GM23338 (cell line): ENCODE measurements at places on chromosomes 4 and X.

- DNase-seq, result peak; percentile 20
These were observed 342 bp downstream of the EOLA2 start for GRCh38 chrX:149937871-149938426.

DNA sequence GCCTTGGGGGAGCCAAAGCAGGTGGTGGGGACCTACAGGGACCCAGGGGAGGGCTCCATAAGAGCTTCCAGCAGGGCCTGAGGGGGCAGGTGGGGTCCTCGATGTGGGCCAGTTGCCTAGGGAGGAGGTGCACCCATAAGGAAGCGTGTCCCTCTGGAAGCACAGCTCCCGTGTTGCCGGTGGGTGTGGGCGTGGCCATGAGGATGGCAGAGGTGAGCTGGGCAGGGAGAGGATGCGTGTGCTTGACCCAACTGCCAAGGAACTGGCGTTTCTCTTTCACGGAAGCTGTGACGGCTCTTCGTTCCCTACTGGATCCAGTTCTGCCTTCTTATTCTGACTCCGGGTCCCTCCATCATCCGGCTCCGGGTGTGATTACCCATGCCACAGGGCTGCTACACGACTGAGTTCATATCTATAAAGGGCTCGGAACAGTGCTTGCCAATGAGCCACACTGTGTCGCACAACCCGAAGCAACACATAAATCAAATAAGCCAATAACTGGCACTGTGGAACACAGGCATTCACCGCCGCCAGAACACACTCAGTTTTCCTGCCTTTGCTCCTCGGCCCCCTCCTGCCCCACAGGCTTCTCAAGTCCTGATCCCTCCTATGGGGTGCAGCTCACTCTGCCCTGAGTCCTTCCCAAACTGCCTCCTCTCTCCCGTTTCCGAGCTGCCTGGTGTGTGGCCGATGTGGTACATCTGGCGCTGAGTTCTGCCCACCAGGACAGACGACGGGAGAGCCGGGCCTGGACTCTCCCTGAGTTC, 35.5 kb downstream of the RNF212 start:
- DNase-seq, result no peak

DNA sequence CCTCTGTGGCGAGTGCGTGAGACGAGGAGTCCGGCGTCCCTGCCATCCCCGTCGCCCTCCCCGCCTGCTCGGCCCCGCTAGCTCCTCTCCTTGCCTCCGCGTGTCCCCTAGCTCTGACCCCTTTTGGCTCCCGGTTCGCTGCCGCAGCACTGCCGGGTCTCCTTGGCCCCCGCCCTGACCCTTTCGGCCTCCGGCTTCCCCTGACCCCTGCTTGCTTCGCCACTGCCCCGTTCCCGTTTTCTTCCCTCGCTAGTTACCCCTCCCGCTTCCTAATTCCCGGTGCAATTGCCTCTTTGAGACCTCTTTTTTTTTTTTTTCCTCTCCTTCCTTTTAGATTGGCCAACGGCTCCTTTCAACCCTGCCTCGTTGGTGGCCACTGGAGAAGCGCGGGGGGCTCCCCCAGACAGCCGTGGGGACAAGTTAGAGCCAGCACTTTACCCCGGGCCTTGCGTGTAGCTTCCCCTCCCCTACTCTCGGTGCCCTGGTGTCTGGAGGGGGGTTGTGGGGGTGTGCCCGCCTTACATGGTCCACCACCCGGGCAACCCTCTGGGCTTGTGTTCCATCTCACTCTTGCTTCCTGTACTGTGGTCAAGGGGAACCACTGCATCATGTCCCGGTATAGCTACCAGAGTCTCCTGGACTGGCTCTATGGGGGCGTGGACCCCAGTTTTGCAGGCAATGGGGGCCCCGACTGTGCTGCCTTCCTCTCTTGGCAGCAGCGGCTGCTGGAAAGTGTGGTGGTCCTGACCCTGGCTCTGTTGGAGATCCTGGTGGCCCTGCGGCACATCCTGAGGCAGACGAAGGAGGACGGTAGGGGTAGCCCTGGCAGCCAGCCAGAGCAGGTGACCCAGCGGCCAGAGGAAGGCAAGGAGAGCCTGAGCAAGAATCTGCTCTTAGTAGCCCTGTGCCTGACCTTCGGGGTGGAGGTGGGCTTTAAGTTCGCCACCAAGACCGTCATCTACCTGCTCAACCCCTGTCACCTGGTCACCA, 548 bp downstream of the TMEM164 start:
- DNase-seq, result peak; percentile 30

GRCh38 chr4:94559351-94559806, 107.6 kb downstream of the PDLIM5 start:
- DNase-seq, result no peak

DNA sequence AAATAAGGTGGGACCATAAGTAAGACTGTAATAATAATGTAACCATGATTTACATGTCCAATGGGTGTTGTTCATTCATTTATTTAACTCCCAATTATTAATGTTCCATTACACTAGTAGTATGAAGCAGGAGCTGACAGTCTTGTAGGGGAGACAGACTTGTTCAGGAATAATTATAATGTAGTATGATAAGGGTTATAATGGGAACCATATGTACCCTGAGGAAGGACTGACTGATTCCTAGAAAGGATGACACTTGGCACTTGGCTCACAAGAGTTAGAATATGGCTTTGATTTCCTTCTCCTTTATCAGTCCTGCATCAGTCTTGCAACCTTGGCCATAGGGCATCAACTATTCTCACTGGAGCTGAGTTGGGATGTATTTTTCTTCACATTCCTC, 24.2 kb downstream of the PCDH7 start:
- DNase-seq, result no peak

DNA sequence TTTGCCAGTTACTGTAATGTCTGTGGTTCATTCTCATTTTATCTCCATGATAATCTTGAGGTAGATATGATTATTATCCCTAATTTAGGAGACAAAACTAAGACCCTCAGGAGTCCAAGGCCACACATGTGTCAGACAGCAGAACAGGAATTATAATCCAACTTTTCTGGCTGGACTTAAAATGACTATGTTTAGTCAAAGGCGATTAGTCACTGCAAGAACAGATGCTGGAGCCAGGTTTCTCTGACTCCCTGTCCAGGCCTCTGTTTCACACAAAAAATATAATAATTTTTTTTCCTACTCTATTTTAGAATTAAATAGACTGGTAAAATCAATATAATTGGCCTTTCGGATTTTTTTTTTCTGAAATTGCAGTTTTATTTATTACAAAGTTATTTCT, 56.7 kb upstream of the TMEM131L start:
- DNase-seq, result no peak

GRCh38 chr4:110344165-110344564, 131.8 kb upstream of the ENPEP start:
- DNase-seq, result peak; percentile 54

DNA sequence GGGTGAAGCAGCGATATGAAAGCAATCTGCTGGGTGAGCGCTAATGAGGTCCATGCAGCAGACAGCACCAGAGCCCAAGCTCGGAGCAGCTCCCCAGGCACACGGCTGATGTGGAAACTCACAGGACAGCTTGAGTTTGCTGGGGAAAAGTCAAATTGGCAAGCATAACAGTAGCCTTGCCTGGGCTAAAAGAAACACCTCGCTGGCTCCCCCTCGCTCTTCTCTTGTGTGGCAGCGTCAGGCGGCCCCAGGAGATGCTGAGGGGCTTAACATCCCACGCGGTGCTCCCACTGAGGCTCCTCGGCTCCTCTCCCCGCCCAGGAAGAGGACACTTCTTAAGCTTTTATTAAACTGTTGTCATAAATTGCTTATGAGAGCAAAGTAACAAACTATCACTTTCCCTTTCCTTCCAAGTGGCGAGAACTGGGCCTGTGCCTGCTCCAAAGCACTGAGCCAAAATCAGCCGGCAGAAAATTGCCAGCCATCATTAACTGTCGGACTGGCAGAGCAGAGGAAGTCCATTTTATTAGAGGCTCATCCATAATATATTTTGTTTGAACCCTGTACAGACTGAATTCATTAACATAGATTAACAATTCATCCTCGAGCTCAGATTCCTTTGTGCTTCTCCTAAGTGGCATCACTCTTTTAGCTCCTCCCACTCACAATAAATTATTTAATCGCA, 111.4 kb downstream of the TSPAN5 start:
- peak; percentile 45 for DNase-seq

GRCh38 chrX:124018023-124018422, 56.5 kb downstream of the STAG2 start:
- DNase-seq, result no peak

DNA sequence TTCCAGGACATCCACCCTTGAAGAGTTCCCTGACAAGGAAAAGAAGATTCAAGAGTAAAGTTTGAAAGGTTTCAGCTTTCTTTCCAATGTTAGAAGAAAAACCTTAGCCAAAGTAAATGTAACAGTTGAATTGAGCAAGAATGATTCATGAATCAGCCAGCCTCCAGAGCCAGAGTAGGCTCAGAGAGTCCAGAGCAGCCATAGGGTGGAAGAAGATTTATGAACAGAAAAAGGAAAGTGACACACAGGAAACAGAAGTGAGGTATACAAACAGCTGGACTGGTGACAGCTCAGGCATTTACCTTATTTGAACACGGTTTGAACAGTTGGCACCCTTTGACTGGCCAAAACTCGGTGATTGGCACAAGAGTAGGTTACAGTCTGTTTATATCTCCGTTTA, 63.2 kb downstream of the QDPR start:
- no peak for DNase-seq

DNA sequence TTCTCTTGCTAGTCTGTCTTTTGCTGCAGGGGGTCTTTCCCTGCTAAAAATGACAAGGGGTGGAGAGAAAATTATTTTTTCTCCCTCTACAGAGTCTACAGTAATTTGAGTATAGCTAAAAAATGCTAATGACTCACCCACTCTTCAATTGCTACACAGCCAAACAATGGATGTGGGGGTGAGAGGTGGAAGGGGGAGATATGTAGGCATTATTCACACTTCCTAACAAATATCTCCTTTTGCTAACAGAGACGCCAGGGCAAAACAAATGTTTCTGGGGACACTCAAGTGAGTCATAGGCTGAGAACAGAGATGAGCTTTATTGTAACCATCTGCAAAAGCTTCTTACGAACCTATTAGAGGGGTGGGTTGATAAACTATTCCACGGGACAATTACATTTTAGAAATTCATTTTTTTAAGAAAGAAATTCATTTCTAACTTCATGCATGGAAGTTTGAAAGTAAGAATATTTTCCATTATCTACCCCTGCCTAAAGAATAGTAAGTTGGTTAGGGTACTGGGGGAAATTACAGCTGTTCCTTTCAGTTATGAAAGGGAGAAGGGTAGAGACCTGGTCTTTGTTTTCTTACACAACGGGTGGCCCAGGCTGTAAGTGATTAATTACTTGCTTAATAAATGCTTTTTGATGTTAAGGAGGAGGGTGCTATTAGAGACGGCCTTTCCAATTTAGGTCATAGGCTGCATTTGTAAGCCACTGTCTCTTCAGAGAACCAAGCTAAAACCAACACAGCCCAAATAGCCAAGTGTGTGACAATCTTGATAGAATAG, 12.8 kb downstream of the SCD5 start:
- peak; percentile 63 for DNase-seq

GRCh38 chr4:60744767-60745166, 455.4 kb upstream of the ADGRL3 start:
- DNase-seq, result peak; percentile 51

DNA sequence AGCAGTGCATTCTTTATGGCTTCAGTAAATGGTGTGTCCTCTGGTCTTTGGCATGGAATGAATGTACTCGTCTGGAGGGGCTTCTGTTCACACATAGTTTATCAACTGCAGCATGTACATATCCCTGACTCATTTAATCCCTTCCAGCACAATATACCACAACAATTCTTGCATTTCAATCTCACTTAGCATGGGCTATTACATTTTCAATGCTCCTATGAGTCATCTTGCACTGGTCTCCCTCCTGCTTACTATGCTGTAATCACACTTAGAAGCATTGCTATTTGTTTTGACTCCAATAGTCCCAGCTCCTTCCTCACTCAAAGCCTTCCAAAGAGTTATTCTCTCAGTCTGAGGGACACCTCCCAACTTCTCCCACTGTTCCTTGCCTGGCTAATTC, 180.9 kb upstream of the NUDT10 start:
- DNase-seq, result no peak

GRCh38 chrX:16479206-16479869, 170.6 kb upstream of the S100G start:
- DNase-seq, result no peak

DNA sequence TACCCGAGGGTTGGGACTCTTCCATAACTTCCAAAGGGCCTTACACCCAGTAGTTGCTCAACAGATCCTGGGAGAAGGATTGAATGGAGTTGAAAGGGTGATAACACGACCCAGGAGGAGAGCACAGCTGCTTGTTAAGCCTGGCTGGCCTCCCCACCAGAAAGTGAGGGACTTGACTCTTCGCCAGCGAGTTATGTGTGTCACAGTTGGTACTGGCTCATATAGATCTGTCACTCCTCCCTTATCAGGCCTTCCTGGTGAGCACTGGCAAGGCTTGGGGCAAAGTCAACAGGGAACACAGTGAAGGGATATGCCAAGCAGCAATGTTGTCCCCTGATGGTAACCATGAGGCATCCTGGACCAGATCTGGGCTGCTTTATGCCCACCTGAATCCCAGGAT, 35.8 kb downstream of the APLN start:
- no peak for DNase-seq

DNA sequence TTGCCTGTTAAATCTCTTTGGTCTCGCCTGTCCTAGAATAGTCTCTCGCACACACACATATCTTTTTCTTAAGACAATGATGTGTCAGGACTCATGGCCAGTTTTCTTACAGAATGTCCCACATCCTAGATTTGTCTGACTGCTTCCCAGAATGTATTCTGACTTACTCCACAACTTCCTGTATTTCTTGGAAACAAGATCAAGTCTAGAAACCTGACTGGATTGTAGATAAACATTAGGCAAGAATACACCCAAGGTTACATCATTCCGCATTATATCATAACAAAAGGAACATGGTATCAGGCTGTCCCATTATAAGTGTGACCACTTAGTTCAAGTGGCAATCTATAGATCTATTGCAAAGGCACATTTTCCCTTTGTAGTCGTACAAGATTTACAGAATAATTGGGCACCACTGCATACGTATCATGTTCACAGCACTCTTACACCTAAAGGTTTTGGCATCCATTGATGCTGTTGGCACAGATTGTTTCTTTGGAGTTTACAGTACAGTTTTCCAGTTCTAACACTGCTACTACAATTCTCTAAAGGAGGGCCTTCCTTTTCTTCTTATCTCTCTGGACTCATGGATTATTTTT, 56.4 kb downstream of the FBXW7 start:
- DNase-seq, result no peak

- no peak for DNase-seq
These were observed 197.7 kb downstream of the SPATA18 start for GRCh38 chr4:52248820-52249219.

DNA sequence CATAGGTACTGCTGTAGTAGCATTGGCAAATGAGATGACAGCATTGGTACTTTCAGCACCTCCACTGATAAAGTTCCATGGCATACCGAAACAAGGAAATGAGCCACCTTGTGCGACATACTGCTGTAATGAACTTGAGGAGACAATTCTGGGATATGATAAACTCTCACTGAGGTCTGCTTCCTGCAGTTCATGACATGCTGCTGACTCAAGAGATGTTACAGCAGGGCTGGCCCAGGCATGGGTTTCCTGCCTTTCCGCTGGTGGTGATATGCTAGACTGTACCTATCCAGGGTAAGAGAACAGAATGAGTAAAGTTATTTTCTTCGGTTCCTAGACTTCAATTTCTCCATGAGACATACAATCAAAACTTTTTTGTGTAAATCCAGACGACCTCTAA, 17.1 kb downstream of the BEND2 start:
- DNase-seq, result no peak
